HFFc6 (cell line): ENCODE measurements at places on chromosomes 16 and 17. TPM values are rescaled to one million over a fixed set of nuclear protein-coding genes. Genes with fewer than 3 reads are reported as not detected.
A peak's percentile ranks its signal among the peaks of the same experiment; 100 is the strongest.

TEX14 gene
- total RNA-seq, result not detected in 2 replicates

DNA sequence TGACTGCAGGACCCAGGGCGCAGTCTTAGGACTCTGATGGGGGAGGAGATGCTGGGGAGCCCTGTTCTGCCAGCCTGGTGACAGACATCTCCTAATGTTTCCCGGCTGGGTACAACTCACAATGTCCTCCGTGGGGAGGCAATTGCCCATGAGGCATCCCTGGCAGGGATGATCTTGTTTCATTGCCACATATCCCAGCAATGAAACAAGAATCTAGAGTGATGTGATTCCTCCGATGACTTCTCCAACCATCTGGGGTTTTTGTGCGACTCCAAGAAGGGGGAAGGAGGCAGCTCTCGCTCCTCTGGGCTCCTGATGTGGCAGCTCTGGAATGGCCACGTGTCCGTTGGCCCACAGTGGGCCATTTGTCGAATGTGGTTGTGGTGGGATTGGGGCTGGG is 255.8 kb downstream of the SEC14L1 start:
- DNase-seq, result no peak

GRCh38 chr16:12829096-12829888 is 25.6 kb upstream of the CPPED1 start:
- DNase-seq, result no peak

ITGAD gene
- not detected in 3 replicates for total RNA-seq

DNA sequence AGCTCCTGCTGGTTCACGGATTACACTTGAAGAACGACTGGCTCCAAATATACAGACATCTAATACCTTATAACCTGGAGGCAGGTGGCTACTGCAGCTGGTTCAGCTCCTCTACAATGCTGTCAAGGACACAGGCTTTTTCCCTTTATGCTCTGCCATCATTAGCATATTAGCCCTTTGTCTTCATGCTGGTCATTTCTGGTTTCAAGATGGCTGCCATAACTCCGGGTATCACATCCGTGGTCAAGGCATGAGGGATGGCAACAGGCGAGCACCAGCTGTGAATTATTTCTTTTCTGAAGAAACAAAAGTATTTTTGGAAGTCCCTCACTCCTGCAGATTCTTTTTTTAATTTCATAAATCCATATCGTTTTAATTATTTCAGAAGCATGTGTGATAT is 124.3 kb upstream of the MED13 start:
- no peak for DNase-seq

- no peak for DNase-seq
Observed at GRCh38 chr17:64614266-64615027, 47.7 kb downstream of the SMURF2 start.

DNA sequence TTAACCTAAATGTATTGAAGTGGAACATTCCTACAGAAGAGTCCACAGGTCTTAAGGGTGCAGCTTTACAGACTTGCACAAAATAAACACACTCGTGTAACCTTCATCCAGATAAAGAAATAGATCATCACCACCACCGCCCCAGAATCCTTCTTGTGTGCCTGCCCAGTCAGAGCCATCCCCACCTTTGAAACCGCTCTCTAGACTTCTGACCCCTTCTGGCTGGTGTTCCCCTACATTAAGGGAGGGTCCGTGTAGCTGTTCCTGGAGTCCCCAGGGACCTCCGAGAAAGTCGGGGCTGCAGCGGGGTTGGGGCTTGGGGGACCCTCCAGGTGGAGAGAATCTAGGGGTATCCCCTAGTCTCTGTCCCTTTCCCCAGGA is 9.4 kb downstream of the TBX4 start:
- no peak for DNase-seq

- no peak for DNase-seq
Observed at GRCh38 chr17:27558341-27558740, 72.6 kb upstream of the LGALS9 start.

GRCh38 chr17:41769346-41769862 is 17.1 kb downstream of the JUP start:
- no peak for DNase-seq

GRCh38 chr16:22232277-22233036 is 26.4 kb downstream of the EEF2K start:
- DNase-seq, result peak; percentile 28

SSTR5 gene
- not detected in 3 replicates for total RNA-seq

DNA sequence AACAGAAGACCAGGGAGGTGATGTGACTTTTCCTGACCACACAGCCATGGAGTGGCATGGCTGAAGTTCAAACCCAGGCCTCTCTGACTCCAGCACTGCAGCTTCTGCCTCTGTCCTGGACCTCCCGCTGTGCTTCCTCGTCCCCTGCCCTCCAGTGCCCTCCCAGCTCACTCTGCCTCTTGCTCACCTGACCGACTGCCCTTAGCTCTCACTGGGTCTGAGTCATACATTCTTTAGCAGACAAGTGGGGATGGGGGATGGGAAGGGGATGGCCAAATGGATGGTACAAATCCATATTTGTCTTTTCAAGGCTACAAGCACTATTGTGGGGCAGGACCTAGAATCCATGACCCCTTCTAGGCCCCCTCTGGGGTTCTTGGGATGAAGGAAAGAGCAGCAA is 33.0 kb downstream of the PITPNM3 start:
- DNase-seq, result no peak

GRCh38 chr17:72134608-72135394 is 14.0 kb downstream of the SOX9 start:
- DNase-seq, result no peak

HLF gene
- not detected in 3 replicates for total RNA-seq

DNA sequence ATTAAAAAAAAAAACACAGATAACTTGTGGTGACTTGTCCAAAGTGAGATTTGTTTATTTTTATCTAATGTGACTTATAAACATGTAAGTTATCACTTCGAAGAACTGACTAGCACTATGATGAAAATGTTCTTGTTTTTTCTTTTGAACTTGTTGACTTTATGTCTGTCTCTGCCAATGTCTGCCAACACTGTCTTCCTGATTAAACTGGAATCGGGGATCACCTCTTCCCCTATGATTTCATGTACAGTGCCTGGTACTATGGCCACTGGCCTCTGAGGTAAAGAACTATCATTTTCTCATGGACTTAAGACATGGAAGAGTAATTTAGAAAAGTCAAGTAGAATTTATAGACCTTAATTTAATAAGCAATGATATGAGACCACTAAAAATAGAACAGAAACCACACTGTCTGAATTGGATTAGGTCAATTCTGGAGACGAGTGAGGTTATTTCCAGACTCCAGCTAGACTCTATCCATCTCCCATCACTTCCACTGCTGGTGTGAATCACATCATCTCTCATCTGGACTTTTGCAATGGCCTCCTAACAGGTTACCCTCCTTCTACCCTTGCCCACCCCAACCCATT is 8.9 kb downstream of the C17orf78 start:
- no peak for DNase-seq

DNA sequence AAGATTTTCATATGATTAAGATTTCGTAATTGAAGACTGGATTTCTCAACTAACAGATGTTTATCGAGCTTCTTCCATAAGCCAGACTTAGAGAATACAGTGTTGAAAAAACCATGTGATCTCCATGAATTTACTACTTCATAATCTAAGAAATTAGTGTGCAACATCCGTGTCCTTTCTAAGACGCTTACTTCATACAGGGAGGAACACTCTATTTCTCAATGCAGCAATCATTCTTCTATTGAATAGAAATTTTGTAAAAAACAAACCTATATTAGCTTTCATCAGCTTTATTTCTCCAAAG is 946.3 kb downstream of the KCNJ2 start:
- no peak for DNase-seq

DNA sequence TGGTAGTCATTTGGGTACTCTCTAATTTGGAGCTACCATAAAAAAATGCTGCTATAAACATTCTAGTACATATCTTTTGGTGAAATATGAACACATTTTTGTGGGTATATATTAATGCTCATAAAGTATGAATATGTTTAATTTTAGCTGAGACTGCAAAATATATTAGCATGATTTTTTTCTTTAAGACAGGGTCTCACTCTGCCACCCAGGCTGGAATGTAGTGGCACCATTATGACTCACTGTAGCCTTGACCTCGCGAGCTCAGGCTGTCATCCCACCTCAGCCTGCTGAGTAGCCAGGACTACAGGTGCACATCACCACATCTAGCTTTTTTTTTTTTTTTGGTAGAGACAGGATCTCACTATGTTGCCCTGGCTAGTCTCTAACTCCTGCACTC is 371.7 kb downstream of the SOX9 start:
- no peak for DNase-seq

DNA sequence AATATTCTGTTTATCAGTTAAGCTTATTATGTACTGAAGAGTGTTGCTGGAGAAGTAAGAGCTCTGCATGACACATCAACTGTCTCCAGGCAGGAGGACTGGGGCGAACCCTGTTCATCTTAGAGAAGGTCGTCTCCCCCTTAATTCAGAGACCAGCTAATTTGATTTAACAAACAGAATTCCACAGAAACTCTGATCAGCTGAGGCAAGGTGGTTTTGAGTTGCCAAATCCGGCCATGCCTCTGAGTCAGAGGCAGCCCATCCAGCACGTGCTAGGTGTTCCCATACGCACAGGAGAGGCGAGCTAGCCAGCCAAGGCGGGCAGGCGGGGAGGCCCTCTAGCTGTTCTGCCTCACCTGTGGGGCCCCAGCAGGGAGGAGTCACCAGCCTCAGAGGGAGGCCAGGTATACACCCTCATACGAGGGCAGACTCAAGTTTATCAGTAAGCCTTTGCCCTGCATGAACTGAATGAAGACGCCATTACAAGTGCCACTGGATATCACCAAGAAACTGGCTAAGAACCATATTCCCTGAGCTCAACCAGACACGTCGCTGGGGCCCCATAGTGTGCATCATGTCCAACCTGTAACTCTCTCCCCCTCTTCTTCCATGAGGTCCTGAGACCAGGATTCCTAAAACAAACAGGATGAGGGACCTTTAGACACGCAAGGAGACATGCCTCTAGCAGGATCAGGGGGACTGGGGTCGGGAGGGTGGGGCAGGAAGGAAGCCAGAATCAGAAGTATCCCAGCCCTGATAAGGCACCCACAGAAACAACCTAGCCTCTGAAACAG is 25.7 kb downstream of the STAT5A start:
- DNase-seq, result no peak

DNA sequence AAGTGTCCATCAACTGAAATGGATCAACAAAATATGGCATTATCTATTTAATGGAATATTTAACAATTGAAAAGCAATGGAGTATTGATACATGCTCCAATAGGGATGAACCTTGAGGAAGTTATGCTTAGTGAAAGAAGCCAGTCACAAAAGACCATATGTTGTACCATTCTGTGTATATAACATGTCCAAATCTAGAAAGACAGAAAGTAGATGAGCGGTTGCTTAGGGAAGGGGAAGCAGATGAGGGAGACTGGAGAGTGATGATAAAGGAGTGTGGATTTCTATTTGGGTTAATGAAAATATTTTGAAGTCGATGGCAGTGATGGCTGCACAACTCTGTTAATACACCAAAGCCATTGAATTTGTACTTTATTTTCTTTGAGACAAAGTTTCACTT is 8.5 kb upstream of the ERN1 start:
- DNase-seq, result no peak

DNA sequence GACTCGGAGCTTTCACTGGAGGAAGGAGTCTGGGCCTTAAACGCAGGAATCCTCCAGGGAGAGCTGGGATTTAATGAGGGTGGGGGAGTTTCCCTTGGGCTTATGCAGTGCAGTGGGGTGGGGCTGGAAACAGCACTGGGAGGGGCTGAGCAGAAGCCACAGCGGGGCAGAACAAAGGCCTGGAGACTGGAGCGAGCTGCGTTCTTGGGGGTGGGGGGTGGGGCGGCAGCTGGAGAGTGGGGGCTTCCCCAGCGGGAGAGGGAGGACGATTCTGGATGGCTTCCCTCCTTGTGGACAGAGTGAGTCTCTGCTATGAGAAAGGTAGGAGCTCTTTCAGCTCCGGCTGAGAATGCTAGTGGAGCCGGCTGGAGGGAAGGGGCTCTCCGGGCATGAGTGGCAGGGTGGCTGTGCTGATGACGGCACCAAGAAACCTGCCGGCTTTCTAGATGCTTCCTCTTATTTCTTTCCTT is 406.0 kb downstream of the SEC14L1 start:
- no peak for DNase-seq

SYT17 gene
- total RNA-seq, result not detected in 3 replicates

GRCh38 chr17:17966399-17966798 is 5.8 kb downstream of the TOM1L2 start:
- DNase-seq, result no peak

DNA sequence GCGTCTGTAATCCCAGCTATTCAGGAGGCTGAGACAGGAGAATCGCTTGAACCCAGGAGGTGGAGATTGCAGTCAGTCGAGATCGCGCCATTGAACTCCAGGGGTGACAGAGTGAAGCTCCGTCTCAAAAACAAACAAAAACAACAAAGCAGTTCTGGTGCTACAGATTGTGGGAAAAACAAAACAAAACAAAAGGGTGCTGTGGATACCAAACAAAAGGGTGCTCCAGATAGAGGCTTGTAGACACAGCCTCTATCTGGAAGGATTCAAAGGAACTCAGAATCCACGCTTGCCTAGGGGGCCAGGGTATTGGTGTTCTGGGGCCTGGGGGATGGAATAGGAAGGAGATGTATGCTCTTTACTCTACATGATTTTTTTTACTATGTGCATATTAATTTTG is 2.5 kb downstream of the MYLK3 start:
- DNase-seq, result no peak

DNA sequence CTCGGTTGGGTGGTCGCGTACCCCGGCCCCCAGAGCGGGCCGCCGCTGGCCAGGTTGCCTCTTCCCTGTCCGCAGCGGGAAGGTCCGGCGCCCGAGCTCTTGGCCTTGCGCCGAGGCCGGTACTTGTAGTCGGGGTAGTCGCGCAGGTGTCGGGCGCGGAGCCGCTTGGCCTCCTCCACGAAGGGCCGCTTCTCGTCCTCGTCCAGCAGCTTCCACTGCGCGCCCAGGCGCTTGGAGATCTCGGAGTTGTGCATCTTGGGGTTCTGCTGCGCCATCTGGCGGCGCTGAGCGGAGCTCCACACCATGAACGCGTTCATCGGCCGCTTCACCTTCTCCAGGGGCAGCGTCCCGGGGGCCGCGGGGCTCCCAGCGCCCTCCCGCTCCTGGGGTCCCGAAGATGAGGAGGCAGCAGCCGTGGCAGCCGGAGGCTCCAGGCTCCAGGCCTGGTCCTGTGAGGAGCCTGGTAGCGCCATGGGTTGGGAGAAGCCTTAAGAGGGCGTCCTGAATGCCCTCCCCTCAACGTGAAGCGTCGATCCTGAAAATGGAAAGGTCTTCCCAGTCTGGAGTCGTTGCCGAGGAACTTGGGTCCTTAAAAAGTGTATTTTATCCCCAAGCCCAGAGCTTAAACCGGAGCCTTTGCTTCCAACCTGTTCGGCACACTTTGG is 558 bp downstream of the SOX15 start:
- DNase-seq, result peak; percentile 78

RASL10B gene
- total RNA-seq, result 1.7 to 4.6 TPM (median 3.6 TPM) in 3 replicates

TLCD3B gene
- 0.27 to 0.39 TPM (median 0.29 TPM) in 3 replicates for total RNA-seq

C16orf89 gene
- total RNA-seq, result not detected in 3 replicates

CPHXL2 gene
- not detected in 3 replicates for total RNA-seq

GRCh38 chr17:60720763-60721531 is 43.3 kb downstream of the BCAS3 start:
- peak; percentile 58 for DNase-seq

GRCh38 chr17:72104164-72104862 is 16.5 kb upstream of the SOX9 start:
- DNase-seq, result no peak
